SHP77 treated with DMSO at 0.1 percent for 48 hours (cell line): ENCODE measurements at places on chromosomes 5 and 9.

DNA sequence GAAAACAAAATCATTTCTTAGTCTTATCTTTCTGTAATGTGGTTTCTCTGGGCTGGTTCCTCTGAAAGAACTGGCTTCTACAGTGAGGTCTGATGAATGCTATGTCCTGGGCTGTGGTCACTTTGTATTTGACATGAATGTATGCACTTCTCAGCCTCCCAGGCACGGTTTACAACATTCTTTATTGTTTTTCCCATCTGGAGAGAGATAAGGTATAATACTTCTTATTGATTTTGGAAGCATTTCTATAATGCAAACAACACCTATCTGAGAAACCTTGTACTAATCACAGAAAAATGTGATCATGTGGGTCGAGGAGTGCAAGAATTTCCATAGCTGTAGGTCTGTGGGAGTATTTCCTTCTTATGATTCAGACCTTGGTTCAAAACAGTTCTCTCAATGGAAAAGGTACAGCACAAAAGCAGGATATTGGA is 46.9 kb downstream of the ACTBL2 start:
- DNase-seq: no peak

- no peak for DNase-seq
These were observed 35.8 kb upstream of the MAST4 start for GRCh38 chr5:66560371-66560770.

DNA sequence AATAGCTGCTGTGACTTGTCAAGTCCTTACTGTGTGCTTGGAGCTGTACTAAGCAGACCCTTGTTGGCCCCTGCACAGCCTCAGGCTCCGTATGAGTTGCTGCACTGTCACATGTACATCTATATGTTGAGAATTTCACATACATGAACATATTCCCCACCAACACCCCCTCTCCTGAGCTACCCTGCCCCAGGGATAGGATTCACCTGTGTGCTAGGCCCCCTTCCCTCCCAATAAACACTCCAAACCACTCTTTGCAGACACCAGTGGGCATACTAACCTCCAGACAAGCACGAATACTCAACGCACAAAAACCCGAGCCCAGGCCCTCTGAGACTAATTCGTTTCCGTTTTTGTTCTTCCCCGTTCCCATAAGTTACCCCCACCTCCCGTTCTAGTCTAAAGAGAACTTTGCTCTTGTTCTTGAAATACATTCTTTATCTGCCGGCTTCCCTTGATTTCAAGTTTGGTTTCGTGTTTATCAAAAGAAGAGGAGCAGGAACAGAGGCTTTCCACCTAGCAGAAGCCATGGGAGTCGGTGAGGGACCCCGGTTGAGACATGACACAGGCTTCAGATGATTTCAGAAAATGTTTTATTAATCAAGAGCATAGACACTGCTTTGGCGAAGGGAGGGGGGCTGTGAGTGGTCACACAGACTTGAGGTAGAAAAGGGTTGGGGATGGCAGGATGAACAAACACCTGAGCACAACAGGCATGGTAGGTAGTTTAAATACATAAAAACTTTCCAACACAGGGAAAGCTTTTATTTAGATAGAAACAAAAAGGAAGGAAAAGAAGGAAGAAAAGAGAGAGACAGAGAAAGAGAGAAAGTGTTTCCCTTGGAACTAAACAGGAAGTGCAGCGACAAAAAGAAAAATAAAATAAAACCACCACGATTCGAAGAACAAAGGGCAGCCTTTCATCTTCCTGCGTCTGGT is 3.4 kb downstream of the HAND1 start:
- DNase-seq: no peak

- no peak for DNase-seq
These were observed 381.8 kb downstream of the ADGRV1 start for GRCh38 chr5:90940227-90940995.

DNA sequence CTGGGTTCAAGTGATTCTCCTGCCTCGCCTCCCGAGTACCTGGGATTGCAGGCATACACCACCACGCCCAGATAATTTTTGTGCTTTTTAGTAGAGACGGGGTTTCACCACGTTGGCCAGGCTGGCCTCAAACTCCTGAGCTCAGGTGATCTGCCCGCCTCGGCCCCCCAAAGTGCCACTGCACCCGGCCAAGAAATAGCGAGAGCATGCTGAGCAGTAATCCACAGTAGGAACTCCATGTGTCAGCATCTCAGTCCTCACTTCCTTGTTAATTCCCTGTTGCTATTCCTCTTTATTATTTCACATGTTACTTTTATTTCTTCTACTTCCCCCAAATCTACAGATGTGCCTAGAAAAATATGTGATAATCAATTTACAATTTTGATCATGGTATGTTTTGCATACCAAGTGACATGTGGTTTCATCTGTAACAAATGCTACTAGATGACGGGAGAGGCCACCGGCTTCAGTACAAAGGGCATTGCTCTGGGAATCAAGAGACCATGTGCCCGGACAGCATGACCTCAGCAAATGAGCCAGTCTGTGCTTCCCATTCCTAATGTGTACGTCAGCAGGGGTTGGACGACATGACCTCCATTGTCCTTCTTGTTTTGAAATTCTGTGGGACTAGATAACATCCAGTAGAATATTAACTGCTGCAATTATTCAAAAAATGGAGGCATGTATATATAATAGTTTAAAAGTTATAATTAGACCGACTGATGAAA is 61.6 kb downstream of the FNBP1 start:
- DNase-seq: no peak
